H7 (cell line): ENCODE measurements at places on chromosomes 11 and 22. TPM values are rescaled to one million over a fixed set of nuclear protein-coding genes. Genes with fewer than 3 reads are reported as not detected.

The TRIM22 gene
- total RNA-seq = 2.6 and 3.0 TPM in 2 replicates

The PDE2A gene
- 1.9 and 2.9 TPM in 2 replicates for total RNA-seq

The RIMBP3B gene
- total RNA-seq = 0.22 and 0.24 TPM in 2 replicates

The NAALAD2 gene
- total RNA-seq = 4.0 and 6.7 TPM in 2 replicates

DNA sequence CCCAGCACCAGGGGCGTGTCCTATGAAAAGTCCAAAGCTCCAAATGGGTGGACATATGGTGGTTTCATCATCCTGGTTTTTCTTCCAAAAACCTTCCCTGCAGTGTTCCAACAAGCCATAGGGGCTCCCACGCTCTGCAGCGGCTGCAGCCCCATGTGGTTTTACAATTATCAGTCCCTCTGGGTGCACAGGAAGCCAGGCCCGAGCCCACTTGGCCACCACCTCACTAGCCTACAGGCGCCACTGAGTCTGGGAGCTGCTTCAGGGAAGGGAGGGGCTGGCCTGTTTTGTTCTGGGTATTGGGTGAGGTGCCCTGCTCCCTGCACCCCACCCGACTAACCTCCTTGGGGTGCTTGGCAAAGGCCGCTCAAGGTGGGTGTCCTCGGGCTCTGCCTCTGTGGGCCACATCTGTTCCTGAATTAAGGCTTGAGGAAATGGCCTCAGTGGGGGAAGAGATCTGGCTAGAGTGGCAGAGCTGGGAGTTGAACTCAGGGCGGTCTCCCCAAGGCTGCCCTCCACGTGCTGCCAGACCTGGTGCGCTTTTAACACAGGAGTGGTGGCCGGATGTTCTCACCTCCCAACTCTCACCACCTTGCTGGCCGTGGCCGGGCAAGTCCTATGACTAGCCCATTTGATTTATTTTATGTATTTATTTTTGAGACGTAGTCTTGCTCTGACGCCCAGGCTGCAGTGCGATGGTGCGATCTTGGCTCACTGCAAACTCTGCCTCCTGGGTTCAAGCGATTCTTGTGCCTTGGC lies 5.3 kb upstream of the CDC42BPG start:
- no peak for DNase-seq

- peak; percentile 60 for DNase-seq
Measured at GRCh38 chr11:35487532-35488078, 37.8 kb downstream of the PAMR1 start.

DNA sequence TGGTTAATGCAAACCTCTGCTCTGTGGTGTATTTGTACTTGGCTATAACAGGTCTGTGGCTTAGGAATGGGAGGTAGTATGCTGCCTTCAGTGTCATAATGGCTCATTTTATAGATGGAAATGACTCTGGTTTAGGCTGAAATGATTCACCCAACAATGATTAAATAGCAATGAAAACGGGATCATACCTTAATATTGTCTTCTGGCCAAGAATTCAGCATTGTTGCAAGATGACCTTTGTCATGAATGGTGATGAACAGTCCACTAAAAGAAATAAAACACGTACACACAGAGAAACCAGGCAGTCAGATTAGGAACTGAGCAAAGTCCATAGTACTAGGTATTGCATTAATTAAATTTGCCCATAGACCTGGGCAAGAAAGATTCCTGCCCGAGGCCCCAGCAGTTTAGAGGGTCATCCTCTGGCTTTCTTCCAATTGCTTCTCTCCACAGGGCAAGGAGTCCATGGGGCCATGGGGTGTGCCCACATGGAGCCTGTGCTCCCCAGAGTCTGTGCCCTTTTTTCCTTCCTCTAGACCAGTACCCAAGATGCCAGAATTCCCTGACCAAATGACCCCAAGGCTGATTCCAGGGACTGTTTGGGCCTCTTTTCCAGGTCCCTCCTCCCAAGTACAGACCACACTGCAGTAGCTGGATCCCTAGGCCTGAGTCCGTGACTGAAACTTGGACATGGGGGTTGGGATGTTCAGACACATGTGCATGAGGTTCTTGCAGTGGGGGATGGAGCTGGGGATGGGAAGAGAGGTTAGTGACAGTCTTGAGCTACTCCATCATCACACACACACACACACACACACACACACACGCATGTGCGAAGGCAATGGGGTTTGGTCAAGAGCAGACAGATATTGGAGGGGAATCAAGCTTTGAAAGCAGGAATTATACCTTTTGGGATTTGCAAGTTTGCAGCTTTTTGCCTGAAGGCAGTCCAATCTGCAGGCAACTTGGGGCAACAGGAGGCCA lies 134.2 kb downstream of the CCDC81 start:
- no peak for DNase-seq

GRCh38 chr22:33519071-33519973 lies 401.0 kb downstream of the LARGE1 start:
- peak; percentile 81 for DNase-seq
